ENCODE measurements at places on chromosomes 7 and 10.
A peak's percentile ranks its signal among the peaks of the same experiment; 100 is the strongest.

DNA sequence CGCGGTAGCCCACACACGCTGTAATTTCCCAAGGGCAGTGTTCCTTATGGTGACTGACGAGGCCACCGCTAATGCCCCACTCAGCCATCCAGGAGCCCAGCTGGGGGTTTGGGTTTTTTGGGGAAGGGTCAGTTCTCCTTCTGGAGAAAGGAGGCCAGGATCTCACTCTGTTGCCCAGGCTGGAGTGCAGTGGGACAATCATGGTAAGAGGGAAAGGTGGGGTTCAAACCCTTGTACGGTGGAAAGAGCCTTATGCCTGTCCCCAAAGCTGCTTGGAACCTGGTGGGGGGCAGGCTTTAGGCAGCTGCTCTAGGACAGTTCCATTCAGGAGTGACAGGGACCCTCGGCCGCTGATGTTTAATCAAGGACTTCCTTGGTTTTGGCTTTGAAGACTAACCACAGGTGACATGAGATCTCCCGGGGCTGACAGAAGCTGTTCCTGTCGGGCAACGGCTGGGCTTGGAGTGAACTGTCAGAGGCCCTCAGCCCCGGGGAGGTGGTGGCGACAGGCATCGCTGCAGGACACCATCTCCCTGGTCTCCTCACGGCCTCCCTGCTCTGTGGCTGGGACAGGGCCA is 84.5 kb downstream of the CARD11 start:
- DNase-seq = no peak

DNA sequence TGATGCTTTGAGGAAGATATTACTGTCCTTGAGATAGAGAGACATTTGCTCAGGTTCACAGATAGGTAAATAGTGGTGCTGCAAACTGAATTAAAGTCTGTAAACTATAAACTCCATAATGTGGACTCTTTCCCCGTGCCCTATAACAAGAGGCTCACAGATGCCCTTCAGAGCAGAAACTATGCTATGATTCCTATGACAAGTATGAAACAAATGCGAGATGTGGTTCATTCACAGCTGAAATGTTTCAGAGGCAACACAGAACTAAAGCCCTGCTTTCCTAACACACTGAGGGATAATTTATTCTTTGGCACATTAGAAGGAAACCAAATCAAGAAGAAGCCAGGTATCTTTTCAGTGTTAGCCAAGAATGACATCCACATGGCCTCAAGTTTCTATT is 13.4 kb downstream of the CHUK start:
- no peak for DNase-seq

- DNase-seq = peak; percentile 13
Observed at GRCh38 chr10:25226775-25227682, 52.2 kb downstream of the GPR158 start.

DNA sequence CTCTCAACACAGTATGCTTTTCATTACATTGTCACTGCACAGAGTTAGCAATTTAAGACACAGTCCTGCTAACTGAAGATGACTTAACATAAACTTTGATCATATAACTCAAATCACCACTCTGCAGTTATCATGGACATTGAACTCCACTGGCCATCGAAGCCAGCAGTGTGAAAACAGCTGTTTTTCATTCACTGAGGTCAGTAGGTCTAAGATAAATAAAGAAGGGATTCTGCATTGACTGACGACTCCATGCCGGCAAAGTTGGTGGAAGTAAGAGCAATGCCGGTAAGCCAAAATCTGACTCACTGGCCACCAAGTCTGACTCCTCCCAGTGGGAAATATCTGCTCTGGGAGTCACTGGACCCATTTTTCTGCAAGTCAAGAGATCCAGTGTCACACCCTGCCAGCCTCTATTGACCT is 449.9 kb upstream of the ANKRD30A start:
- no peak for DNase-seq

- no peak for DNase-seq
Observed at GRCh38 chr7:84248843-84249242, 54.3 kb upstream of the SEMA3A start.

DNA sequence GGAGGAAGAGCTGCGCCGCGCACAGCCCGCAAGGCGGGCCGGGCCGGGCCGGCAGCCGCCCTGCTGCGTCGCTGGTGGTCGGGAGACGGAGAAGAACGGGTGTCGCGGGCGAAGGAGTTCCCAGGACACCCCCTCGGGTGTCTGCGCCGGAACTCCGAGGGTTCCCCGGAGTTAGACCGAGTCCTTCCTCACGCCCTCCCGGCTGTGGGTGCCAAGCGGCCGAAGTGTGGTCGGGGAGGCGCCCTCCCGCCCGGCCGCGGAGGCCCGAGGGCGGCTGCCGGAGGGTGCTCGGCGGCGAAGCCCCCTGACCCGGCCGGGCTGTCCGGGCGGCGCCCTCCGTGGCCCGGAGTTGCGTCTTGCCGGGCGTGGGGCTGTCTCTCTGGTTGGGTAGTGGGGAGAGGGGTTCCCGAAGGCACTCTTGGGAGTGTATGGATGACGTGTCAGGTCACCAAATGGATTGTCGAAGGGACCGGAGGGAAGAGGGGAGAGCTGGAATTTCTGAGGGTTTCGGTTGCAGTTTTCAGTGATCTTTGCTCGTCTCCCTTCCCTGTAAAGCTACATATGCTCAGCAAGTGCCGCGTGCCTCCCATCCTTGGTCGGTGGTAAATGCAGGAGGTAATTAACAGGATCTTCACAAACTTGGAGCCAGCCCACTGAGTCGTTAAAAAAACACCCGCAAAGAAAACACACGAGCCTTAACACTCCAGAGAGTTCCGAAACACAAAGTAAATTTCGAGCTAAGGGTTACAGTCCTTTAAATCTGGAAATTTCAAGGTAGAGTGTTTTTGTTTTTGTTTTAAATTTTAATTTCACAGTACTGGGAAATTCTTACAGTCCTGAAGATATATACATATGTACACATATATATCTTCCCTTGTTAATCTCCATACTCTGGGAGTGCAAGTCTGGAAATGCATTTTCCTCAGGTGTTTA is 871 bp downstream of the ST7 start:
- DNase-seq = peak; percentile 27

Measured in amygdala (tissue), 56 donors.